Hematopoietic multipotent progenitor cell (in vitro differentiated cells): ENCODE measurements at places on chromosomes 11 and 22.

DNA sequence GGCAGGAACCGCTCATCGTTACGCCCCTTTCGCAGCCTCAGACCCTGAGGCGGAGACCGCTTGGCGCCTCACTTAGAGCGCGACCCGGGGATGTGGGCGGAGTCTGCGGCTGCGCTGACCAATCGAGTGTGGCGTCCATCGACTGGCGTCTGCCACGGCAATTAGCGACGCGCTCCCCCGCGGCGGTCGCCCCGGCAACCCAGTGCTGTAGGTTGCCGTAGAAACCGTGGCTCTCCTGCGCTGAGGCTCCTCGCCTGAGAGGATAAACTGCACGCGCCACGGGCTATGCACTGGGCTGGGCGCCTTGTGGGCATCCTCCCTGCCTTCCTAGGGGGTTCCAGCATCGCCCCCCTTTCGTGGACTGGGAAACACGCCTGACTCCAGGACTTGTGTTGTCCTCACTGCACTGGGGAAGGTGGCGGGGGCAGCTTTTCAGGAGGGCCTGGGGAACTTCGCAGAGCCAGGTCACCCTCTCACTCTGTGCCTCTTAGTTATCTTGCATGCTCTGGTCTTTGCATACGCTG, 701 bp upstream of the P2RX6 start:
- peak; percentile 92 for DNase-seq

- no peak for DNase-seq
Observed at GRCh38 chr11:7964873-7965272, 374 bp downstream of the NLRP10 start.

DNA sequence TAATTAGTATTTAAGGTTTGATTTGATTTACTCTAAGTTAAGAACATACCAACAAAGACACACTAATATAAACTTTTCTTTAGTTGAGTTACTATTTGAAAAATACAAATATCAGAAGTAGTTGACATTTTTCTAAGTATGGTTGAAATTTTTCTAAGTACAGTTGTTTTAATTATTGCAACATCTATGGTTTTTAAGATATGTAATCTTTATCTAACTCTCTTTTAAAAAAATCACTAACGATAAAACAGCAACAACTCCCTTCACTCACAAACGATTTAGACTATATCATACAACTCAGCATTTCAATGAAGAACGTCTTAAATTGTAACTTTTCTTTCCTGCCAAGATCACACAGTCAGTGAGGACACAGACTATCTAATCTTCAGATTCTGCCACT, 2.0 kb downstream of the C2CD3 start:
- DNase-seq = no peak

- DNase-seq = no peak
Observed at GRCh38 chr22:42262964-42263363, 7.5 kb downstream of the TCF20 start.

DNA sequence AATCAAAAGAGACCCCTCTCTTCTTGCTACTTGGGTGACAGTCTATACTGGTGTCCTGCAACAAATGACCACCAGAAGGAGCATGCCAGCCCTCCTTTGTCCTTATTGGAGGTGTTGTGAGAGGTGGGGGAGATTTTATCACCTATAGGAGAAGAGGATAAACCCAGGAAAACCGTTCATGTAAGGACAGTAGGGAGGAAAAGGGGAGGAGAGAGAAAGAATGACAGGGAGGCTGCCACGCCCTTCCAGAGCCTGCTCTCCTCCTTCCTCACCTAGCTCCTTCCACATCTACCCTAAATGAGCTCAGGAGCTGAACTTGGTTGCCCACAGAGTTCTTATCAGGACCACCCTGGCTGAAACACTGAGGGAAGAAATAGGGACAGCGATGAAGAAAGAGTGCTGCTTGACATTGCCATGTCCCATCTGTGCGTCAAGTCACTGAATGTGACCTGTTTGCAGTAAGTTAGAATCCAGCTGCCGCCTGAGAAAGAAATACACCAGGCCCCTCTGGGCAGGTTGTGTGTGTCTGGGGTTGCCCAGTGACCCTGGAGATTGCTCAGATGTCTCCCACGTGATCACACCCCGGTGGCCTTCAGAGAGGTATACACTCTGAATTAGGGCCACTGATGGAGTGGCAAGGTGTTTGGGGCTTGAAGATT, 40.4 kb upstream of the ETS1 start:
- no peak for DNase-seq

GRCh38 chr11:612201-612960, 3.4 kb downstream of the IRF7 start:
- peak; percentile 51 for DNase-seq

DNA sequence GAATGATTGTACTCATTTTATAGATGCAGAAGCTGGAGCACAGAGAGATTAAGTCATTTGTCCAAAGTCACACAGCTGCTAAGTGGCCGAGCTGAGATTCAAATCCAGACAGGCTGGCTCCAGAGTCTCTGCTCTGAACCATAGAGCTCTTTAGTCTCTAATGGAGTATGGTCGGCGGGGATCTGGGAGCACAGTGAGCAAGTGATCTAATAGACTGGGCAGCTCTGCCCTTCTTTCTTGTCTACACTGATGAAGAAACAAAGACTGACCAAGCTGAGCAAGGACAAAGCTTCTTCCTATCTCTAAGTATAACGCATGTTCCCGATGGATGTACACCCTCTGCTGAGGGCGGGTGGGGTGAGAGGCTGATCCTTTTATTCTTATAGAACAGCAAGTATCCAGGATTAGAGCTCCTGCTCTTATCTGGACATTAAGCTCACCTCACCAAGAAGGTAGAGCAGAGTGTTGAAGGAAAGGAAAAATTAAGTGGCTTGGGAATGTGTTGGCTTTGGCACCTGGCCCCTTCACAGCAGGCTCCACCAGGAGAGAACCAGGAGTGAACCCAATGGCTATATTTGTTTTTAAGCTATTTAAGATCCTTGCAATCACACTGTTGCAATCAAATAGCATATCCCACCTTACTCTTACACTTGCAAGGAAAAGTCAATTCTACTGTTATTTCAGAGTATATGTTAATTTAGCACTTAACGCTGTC, 68.7 kb downstream of the ETS1 start:
- DNase-seq = no peak

DNA sequence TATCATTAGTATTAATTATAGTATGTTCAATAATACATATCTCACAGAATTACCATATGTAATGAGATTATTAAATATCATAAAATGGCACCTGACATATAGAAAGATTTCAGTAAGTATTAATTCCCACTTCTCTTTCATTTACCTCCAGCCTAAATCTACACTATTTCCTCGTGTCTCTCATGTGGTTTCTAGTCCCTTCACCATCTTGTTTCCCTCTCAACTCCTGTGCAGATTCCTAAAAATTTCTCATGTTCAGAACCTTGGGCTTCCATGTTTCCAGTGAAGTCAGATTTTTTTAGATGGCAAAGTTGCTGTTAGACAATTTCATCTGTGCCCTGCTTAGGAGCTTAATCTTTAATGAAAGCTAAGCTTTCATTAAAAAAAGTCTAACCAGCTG, 14.1 kb upstream of the HBE1 start:
- DNase-seq = no peak

DNA sequence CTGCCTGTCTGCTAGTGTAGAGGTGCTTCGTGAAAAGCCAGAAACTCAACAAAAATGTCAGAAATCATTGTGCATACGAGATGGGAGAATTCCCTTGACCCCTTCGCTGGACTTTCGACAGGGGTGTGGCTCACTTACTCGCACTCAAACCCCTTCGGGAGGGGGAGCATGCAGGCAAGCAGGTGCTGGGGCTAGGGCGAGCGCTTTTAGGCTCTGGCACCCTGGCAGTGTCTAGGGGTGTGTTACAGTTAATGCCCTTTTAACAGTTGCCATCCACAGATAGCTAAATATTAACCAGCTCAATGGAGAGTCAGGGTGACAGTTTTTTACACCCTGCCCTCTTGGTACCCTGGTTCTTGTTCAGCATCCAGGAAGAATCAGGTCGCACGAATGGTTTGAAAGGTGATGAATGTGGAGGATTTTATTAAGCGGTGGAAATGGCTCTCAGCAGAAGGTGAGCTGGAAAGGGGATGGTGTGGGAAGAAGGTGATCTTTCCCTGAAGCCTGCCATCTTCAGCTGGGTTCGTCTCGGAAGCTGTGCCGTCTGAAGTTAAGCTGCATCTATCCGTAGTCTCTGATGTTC, 59.6 kb upstream of the SHANK2 start:
- no peak for DNase-seq

DNA sequence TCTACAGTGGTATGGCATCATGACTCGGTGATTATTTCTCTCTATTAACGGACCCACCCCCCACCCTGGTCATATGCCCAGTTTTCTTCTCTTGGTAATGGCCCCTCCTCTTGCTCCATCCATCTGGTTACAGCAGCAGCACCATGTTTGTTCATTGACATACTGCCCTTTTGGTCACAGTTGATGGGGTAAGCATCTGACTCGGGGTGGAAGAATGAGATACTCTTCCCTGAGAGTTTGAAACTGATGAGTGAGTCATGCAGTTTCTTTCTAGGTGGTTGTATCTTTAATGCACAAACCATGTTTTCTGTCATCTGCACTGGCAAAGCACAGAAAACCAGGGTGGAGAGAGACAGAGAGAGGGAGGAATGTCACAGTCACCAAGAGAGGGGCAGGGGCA, 126.0 kb downstream of the SYN3 start:
- DNase-seq = no peak

DNA sequence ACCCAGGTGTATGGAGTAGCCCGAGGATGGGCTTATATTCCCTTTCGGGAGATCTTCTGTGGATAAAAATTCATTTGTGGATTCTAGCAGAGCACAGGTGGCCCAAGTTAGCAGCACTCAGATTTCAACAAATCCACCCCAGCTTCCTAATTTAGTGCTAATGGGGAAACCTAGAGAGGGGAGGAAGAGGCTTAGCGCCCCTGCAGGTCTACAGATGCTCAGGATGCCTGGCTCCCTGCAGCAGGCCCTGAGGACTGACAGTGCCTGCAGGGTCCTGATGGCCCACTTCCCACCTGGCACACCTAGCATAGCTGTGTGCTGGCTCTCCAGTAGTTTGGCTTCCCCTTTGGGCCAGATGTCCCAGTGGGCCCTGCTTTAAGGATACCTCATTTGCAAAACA, 6.5 kb downstream of the DGAT2 start:
- DNase-seq = no peak

DNA sequence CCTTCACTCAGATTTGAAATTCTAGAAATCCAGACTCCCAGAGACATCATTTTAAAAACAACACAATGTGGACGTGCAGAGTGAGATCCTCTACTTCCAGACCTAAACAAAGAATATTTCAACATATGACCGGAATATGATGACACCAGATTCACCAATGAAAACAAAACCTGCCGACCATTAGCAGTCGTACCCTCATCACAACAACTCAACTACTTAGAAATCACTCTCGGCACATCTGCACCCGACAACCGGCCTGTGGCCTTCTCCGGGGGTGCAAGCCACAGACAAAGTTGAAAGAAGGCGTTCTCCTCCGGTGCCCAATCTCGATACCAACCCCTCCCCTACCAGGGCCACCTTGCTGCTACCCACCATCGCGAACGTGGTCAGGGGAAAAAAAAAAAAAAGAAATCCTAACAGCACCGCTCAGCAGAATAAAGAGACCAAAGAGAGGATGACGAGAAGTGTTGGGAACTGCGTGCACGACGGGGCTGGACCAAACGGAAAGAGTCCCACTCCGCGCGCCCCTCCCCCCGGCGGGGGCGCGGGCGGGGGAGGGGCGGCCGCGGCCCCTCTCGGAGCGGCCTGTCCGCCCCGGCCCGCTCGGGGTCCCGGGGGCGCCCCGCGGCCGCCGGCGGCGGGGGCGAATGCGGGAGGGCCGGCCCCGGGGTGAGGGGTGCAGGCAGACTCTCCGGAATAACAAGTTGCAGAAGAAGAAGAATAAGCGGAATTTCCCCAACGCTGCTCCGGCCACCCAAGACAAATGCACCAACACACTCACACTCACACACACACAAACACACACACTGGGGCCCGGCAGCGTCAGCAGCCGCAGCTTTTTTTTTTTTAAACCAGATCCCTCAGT, 1.7 kb downstream of the PHF21A start:
- DNase-seq = peak; percentile 55

- no peak for DNase-seq
Observed at GRCh38 chr22:29912141-29912540, 29.2 kb downstream of the MTMR3 start.

- DNase-seq = no peak
Observed at GRCh38 chr11:115300660-115301428, 203.4 kb downstream of the CADM1 start.

GRCh38 chr11:85697747-85698146, 11.8 kb upstream of the CCDC89 start:
- no peak for DNase-seq

DNA sequence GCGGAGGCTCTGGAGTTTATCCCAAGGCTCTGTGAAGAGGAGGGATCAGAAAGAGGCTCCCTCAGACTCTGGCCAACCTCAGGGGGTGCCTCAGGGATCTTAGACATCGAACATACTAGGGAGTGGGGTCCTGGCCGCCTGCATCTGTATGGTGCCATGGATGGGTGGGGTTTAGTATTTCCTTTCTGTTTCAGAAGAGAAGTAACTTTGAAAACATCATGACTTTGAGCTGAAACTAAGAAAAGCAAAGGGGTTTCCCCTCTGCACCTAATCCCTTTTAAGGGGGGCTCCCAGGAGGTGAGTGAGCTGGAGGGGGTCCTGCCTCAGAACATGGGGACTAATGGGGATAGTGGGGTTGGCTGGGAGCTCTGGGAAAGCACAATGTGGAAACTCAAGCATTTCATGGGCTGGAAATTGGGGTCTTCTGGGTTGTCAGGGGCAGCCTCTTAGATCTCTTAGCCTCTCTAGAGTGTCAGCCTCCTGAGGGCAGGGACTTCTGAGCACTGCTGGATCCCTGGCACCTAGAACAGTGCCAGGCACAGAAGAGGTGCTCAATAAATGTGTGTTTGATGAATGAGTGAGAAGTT, 11.8 kb upstream of the SSTR3 start:
- no peak for DNase-seq

DNA sequence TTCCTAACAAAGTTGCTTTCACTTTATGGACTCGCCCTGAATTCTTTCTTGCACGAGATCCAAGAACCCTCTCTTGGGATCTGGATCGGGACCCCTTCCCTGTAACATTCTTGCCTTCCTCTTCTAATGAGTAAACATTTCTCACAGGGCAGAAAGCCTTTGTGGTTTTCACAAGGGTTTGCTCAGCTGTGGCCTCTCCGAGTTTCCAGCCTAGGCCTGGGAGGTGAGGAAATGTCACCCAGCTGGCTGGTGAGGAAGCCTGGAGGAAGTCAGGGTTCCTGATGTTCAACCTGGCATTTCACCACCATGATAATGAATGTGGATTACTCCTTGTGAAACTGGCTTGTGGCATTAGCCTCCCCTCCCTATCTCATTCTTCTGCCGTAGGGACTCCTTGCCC, 224.9 kb downstream of the DSCAML1 start:
- peak; percentile 52 for DNase-seq

- DNase-seq = no peak
Observed at GRCh38 chr11:109425554-109425953, 3.6 kb downstream of the C11orf87 start.
